Suppressor macrophage treated with lipopolysaccharide for 4 hours (primary cell): ENCODE measurements at places on chromosomes 6 and 20.
A peak's percentile ranks its signal among the peaks of the same experiment; 100 is the strongest.

DNA sequence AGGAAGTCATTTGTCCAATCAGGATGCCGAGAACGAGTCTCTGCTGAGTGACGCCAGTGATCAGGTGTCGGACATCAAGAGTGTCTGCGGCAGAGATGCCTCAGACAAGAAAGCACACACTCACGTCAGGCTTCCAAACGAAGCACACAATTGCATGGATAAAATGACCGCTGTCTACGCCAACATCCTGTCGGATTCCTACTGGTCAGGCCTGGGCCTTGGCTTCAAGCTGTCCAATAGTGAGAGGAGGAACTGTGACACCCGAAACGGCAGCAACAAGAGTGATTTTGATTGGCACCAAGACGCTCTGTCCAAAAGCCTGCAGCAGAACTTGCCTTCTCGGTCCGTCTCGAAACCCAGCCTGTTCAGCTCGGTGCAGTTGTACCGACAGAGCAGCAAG, 281.5 kb downstream of the TSHZ2 start:
- no peak for DNase-seq

- DNase-seq: peak; percentile 52
Measured at GRCh38 chr20:20083807-20084206, 31.5 kb downstream of the CFAP61 start.

GRCh38 chr6:108672641-108673040, 111.9 kb downstream of the FOXO3 start:
- peak; percentile 40 for DNase-seq

GRCh38 chr20:7841971-7842310, 98.3 kb downstream of the HAO1 start:
- no peak for DNase-seq

DNA sequence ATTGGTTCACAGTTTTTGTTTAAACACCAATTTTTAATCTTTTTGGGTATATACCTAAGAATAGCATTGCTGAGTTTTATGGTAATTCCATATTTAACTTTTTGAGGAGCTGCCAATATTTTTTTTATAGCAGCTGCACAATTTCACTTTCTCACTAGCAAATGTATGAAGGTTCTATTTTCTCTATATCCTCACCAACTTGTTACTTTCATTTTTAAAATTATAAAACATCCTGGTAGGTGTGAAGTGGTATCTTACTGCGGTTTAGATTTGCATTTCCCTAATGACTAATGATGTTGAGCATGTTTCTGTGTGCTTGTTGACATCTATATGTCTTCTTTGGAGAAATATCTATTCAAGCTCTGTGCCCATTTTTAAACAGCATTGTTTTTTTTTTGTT, 452.1 kb downstream of the GRIK2 start:
- DNase-seq: no peak

DNA sequence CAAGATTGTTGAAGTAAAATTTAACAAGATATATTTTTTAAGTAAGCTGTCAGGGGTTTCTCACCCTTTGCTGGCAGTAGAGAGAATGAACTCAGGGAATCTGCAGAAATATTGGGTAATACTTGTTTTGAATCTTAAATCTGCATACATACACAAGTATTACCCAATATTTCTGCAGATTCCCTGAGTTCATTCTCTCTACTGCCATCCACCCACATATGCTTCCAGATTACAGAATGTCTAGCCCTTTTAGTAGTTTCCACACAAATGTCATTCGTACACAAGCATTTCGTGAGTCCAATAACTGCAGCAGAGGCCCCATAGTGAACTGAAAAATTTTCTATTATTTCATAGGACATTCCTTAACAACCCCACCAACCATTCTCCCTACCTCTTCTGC, 69.6 kb upstream of the TNFRSF21 start:
- DNase-seq: peak; percentile 82

GRCh38 chr6:125192610-125192930, 39.0 kb downstream of the TPD52L1 start:
- no peak for DNase-seq

DNA sequence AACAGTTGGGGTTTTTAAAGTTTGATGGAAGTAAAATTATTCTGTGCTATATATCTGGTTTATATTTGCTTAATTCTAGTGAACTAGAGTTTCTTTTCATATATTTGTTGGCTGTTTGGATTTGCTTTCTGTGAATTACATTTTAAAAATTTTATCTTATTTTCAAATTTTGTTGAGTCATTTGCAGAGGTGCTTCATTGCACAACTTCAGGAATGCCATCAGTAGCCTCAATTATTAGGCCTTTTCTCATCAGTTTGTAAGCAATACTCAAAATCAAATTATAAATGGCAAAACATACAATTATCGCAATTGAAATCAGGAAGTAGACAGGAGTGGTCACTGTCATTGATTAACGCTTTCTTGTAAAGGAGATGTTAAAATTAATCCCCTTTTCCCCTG, 96.9 kb downstream of the UBE3D start:
- no peak for DNase-seq

DNA sequence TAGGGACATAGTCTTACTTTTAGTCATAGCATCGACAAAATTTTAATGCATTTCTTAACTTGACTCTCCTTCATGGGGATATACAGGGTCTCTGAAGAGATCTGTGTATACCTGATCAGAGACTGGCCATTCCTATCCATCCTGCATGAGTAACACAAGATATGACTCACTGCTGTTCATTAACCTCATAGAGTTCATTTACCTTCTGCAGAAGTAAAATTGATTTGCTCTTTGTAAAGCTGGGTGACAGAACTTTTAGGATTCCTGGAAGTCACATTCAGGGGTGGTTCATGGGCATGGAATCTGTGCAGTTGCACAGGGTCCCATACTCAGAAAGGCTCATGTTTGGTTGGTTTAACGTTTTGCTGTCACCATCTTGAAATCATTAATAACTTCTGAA, 53.2 kb downstream of the PDE7B start:
- DNase-seq: no peak

DNA sequence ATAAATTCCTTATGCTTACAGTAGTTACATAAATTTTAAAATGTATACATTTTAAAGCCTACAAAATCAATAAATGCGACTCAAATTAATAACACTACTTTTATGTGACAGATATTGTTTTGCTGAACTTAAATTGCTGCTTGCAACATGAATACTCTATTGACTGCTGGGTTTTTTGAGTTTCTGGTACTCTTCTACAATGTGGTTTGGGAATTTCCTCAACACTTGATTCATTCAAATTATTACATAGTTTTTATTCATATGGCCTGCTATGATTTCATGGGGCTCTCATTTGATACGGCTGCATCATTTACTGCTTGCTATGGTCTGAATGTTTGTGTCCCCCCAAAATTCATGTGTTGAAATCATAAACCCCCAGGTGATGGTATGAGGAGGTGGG, 2.3 kb upstream of the TXLNB start:
- peak; percentile 73 for DNase-seq

- DNase-seq: peak; percentile 69
Measured at GRCh38 chr20:10671221-10671918, 2.4 kb downstream of the JAG1 start.

- no peak for DNase-seq
Measured at GRCh38 chr20:62879275-62880146, 17.9 kb upstream of the TCFL5 start.

DNA sequence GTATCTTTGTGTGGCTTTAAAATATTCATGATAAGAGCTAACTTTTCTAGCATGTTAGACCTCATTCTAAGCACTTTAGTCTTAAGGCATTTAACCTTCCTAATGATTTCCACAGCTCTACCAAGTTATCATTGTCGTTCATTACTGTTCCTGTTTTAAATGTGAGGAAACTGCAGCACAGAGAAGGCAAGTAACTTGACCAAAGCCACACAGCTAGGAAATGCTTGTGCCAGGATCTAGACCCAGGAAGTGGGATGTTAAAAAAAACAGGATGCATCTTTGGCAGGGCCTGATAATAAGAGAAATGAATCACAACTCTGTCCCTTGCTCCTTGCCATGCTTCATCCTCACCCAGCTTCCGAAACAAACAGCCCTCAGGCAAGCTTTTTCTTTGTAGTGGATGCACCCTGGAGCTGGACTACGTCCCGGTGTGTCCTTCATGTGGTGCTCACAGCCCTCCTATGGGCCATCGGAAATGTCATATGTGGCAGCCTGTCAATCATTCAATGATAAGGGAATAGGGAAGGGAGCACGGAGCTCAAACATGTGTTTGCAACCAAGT, 196.9 kb upstream of the RREB1 start:
- no peak for DNase-seq

DNA sequence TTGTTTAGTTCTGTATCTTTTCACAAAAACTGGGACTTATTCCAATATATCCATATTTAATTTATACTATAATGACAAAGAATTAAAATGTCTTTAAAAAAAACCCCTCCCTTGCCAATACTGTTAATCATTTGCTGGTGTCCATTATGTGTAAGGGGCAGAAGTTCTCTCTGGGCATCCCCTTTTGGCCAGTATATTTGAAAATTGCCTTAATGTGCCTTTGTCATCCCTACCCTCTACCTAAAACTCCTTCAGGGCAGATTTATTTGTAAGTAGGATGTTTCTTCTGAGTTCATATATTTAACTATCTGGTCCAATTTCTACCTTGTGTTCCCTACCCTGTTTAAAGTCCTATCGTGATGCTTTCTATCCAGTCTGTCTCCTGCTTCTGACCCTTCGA, 62.9 kb downstream of the ARHGAP18 start:
- DNase-seq: no peak

DNA sequence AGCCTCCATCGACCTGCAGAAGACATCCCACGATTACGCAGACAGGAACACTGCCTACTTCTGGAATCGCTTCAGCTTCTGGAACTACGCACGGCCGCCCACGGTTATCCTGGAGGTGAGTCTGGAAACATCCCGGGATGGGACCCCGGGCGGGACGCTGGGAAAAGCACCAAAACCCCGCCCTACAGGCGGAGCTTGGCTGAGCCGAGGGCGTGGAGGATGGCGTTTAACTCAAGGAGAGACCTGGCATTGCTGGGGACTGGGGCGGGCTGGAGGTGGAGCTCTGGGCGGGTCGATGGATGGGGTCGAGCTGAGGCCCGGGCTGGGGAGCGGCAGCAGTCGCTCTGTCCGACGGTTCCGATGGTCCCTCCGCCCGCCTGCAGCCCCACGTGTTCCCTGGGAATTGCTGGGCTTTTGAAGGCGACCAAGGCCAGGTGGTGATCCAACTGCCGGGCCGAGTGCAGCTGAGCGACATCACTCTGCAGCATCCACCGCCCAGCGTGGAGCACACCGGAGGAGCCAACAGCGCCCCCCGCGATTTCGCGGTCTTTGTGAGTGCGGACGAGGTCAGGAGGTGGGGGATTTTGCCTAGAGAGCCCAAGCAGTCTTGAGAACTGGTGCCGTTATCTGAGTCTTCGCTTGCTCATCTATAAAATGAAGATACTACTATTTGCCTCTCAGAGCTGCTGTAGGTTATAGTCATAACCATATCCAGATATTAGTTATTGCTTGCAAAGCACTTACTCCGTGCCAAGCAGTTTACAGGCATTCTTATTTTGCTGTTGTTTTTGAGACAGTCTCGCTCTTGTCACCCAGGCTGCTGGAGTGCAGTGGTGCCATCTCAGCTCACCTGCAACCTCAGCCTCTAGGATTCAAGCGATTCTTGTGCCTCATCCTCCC, 3.8 kb downstream of the SPAG4 start:
- peak; percentile 41 for DNase-seq

DNA sequence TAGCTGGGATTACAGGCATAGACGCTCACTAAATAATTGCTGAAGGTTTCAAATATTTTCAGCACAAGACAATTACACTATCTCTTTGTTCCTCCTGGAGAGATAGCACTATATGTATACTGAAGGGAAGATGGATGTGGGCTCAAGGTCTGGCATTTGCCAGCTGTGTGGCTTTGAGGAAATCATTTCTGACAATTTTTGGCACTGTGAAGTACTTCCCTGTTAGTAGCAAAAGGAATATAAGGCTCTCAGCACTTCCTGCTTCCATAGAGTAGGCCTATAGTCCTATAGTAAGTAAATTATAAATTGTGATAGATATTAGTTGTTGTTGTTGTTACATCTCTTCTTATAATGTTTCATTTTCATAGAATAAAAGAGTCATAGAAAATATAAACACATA, 271.1 kb downstream of the SAMD5 start:
- no peak for DNase-seq

DNA sequence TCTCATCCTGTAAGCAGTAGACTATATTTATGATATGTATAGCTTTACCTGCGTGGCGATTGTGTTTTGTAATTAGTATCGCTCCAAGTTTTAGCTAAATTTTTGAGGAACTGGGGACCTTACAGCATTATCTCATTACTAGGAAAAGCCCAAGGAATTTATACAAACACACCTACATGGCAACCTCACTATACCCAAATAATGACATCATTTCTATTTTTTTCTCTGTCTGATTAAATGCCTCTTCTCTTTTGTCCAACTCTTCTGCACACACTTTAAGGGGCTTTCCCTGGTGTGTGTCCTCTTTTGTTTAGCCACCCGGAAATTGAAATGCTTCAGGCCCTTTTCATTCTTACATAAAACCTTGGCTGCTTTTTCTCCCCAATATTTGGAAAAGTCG, 82.9 kb upstream of the EXOC2 start:
- no peak for DNase-seq

DNA sequence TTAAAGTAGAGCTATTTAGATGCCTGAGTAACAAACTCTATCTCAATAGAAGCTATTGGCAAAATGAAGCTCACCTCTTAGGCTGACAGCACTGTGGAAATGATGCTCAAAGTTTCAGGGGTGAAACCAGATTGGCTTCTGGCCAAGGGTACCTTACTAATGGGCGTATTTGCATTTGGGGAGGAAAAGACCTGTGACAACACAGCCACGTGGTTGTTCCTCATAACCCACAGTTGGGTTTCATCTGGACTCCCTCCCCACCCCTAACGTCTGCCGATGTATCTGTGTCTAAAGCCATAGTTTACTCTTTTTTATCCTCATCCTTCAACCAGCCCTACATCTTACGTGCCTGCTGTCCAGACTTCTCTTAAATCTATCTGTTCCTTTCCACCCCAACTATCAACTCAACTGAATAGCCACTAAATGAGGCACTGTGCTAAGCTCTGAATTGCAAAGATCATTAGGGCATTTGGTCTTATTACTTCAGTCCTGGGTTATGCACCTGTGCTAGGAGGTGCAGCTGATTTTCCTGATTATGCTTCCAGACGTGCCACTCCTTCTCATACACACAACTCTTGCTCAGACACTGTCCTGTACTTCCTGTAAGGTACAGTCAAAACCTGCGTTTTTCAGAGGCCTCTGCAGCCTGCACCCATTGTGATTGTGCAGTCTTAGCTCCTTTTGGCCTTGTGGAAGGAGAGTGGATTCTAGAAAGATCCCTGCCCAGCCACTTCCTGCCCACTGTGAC, 80.6 kb upstream of the ARMC2 start:
- DNase-seq: no peak

DNA sequence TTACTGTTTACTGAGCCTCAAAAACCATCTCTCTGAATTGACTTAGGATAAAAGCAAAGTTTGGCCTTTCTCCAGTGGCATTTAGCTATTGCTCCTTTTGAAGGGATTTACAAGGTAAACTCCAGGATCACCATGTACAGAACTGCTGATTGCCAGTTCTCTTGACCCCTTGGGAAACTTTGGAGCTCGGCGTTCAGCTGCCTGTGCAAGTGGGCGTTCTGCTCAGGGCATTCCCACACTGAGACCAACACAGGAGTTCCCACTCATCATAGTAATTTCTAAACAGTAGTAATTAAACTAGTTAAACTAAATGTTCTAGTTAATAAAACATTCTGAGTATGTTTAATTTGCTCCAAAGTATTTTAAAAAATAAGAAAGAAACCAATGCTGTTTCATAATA, 14.9 kb downstream of the KCNQ5 start:
- no peak for DNase-seq
